ENCODE measurements at places on chromosomes 4 and X.

DNA sequence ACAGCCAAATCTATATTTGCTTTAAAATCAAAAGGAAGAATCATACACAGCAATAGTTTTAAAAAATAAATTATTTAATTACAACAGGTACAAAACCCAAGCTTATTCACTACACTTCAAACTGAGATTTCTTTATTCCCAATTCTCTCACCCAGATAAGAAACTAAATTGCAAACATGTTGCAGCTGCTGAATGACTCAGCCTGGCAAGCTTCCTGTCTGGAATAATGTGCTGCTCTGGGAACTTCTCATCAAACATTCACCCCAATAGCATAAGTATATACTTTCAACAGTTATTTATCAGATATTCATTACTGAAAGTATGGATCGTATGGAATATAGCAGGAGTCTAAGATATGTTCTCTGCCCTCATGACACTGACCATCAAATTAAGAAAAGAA lies 43.0 kb upstream of the GABRA2 start:
- no peak for DNase-seq

GRCh38 chr4:99587803-99588202 lies 13.2 kb downstream of the MTTP start:
- DNase-seq, result no peak

GRCh38 chr4:169153481-169154087 lies 117.2 kb downstream of the SH3RF1 start:
- no peak for DNase-seq

GRCh38 chr4:18020145-18020670 lies 1.3 kb downstream of the LCORL start:
- no peak for DNase-seq

DNA sequence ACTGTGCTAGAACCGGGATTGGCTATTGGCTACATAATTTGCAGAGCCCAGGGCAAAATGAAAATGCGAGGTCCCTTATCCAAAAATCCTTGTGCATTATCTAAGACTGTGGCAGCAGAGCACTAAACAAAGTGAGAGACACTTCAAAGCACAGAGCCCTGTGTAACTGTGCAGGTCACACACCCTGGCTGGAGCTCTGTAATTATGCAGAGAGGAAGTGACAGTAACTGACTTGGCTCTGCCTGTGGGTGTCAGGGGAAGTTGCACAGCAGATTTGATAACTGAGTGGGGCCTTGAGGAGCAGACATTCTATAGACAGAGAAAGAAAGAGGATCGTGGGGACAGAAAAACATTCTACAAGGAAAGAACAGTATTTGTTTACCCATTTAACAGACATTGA lies 173.5 kb upstream of the FMR1 start:
- DNase-seq, result no peak

- DNase-seq, result no peak
Measured at GRCh38 chr4:2938906-2939305, 24.3 kb downstream of the NOP14 start.

GRCh38 chrX:45540181-45540580 lies 339.5 kb upstream of the DIPK2B start:
- no peak for DNase-seq

DNA sequence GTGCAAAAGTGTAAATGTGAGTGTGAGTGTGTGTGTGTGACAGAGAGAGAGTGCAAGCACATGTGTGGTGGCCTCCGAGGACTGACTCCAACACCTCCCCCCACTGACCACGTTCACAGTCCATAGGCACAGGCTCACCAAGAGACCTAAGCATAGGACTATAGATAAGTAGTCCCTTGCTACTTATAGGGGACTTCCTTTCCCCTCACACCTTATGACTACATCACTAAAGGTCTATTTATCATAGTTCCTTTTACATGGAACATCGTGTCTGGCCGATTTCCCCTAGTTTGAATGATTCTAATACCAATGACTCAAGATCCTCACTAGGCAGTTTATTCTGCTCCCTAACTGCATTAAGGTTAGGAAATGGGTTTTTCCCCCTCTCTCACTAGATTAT lies 17.8 kb downstream of the FRMPD3 start:
- no peak for DNase-seq

DNA sequence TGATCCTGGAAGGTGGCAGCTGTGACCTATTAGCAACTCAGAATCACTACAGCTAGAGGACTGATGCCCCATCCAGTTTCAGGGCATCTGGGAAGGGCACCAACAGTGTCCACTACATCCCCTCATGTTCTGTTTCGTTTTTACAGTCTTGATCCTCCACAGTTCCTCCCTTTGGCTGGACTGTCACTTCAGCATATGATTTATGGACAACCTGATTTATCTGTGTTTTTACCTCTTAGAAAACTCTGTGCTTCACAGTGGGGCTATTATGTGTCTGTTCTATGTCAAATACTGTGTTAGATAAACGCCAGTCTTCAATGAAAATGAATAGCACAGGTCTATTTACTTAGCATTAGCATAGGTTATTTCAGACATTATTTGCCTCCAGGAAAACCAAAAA lies 63.1 kb upstream of the GRPR start:
- no peak for DNase-seq

DNA sequence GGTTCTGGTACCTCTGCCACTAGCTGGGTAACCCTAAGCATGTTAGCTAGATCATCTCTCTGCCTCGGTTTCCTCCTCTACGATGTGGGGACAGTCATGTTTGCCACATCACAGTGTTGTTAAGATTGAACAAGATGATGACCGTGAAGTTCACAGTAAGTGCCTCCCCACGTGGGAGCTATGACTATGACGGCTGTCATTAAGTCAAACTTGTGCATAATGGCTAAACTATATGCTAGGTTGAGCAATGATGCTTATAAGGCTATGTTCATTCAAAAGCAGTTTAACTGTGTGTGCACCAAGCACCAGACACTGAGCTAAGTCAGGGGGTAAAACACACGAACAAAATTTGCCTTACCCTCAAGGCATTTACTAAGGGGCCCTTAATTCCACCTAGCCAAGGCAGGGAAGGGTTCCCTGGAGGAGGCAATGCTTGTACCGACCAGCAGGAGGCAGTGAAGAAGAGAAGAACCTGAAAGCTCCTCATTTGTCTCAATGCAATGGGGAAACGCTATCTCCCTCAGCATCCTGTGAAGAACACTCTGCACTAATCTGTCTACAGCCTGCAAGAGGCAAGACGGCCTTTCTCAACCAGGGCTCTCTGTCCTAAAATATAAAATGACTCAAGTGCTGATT lies 52.9 kb downstream of the MAP7D2 start:
- no peak for DNase-seq

DNA sequence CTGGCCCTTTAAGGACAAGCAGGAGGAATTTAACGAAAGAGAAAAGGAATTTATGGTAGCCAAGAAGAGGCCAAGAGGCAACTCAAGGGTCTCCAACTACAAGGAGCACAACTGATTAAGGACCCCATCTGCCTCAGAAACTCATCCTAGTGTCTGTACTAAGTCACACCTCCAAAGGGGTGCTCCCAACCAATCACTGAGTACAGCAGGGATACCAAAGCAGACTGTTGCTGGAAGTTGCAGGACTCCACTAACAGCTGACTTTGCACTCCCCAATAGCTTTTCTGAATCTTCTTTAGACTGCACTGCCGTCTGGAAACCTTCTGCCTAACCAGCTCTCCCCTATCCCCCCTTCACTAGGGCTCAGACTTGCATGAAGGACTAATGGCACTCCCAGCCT lies 50.6 kb downstream of the ATP11C start:
- DNase-seq, result no peak

GRCh38 chrX:138191998-138192397 lies 519.5 kb downstream of the FGF13 start:
- DNase-seq, result no peak

DNA sequence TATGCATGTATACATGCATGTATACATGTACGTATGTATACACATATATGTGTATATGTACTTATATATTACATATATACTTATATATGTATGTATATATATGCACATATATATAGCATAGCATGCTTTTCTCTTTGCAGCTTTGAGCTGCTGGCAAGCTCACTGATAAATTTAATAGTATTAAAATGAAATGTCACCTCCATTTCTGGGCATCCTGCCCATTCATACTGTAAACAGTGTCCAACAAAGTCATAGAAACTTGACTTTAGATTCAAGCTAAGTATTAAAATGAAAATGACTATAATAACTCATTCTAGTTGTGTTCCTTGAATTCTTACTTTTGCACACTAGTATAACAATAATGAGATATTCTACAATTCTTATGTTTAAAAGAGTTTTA lies 163.7 kb downstream of the CFAP47 start:
- DNase-seq, result no peak

- DNase-seq, result no peak
Measured at GRCh38 chrX:13085526-13085925, 41.1 kb upstream of the FAM9C start.
